Activated CD4-positive, alpha-beta memory T cell treated with anti-CD3 and anti-CD28 coated beads for 36 hours (primary cell): ENCODE measurements at places on chromosomes 5 and 9. TPM values are rescaled to one million over a fixed set of nuclear protein-coding genes. Genes with fewer than 3 reads are reported as not detected.

The SARDH gene
- total RNA-seq: 6.5 TPM

The MLLT3 gene
- total RNA-seq: 30.8 TPM

The ACSL6 gene
- total RNA-seq: 6.0 TPM

GRCh38 chr9:3887221-3887653, 361.4 kb upstream of the RFX3 start:
- no peak overlapping the region for H3K4me3 ChIP-seq
- H3K27ac ChIP-seq: no peak overlapping the region
- H3K36me3 ChIP-seq: no peaks in the 10 kb centered on the region
- H3K4me1 ChIP-seq: peaks cover 9% of the 10 kb centered on the region

GRCh38 chr9:122207096-122207495, 21.7 kb downstream of the LHX6 start:
- no peak overlapping the region for H3K27ac ChIP-seq
- DNase-seq: no peak
- H3K4me1 ChIP-seq: no peaks in the 10 kb centered on the region
- H3K27me3 ChIP-seq: peaks cover 26% of the 10 kb centered on the region

The FAM153A gene
- total RNA-seq: 27.6 TPM

DNA sequence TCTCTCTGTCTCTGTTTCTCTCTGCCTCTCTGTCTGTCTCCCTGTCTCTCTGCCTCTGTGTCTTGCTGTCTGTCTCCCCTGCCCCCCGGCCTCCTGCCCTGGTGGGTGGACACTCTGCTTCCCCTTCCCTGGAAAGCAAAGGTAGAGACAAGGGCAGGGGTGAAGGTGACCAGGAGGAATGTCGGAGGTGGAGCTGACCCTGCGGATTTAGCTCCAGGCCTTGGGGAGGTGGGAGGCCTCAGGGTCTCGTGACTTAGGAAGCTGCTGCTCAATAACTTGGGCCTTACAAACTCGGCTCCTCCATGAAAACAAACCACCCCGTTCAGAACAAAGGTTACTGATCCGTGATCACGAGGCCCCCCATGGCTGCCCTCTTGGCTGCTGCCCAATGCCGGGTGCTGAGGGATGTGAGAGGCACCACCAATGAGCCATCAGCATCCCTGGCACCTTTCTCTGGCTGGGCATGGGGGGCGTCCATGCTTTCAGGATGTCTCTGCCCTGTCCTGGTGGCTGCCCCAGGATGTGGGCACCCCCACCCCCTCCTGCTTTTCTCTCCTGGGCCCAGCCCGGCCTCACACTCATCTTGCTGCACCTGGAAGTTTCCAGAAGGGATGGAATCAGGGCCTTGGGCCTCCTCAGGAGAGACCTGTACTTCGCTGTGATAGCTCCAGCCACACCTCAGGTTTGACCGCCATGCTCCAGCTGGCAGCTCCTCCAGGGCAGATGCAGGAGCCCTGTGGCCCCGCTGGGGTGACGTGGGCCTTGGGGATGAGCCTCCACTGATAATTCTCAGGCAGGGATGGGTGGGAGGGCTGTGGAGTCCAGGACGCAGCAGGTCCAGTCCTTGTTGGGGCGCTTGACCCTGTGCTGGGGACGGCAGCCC, 14.8 kb upstream of the SLC6A19 start:
- no peak overlapping the region for H3K4me3 ChIP-seq
- peaks cover 21% of the 10 kb centered on the region for H3K27me3 ChIP-seq
- H3K4me1 ChIP-seq: no peaks in the 10 kb centered on the region
- H3K27ac ChIP-seq: no peak overlapping the region

The STK10 gene
- total RNA-seq: 104 TPM

The DNAJC25 gene
- total RNA-seq: 4.2 TPM
